Stimulated activated CD4-positive, alpha-beta T cell treated with anti-CD3 and anti-CD28 coated beads, Interleukin-1b, Interleukin-23, amount 100 ng/mL, for 48 hours (primary cell): ENCODE measurements at places on chromosomes 2 and 18.

- DNase-seq: no peak
These were observed 6.7 kb downstream of the UXS1 start for GRCh38 chr2:106187273-106187891.

- DNase-seq: no peak
These were observed 15.7 kb downstream of the SH3RF3 start for GRCh38 chr2:109144721-109145120.

- no peak for DNase-seq
These were observed 95.6 kb upstream of the NABP1 start for GRCh38 chr2:191582355-191582754.

DNA sequence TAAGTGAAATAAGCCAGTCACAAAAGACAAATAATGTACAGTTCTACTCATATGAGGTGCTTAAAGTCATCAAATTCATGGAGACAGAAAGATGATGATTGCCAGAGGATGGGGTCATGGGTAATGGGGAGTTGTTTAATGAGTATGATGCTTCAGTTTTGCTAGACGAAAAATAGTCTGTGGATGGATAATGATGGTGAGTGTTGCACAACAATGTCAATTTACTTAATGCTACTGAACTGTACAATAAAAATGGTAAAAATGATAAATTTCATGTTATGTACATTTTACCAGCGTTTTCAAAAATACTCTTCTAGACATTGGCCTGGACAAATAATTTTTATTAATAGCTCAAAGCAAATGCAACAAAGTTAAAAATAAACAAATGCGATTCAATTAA lies 118.5 kb upstream of the KYNU start:
- DNase-seq: no peak

DNA sequence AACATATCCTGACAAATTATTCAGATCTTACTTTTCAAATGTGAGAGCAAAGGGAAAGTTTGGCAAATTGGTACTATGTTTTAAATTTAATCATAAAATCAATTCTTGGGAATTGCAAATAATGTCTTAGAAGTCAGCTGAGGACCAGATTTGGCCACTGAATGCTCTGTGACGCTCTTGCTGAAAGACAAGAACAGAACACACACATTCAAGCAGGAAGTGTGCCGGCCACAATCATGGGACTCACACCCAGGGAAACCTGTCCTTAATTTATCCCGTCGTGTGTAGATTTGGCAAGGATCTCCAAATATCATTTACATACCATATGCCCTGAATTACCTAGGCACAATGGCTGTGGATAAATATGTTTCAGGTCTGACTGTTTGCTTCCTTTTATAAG lies 253.1 kb downstream of the TCF4 start:
- DNase-seq: no peak

GRCh38 chr2:133433455-133434451 lies 134.5 kb downstream of the NCKAP5 start:
- DNase-seq: no peak

GRCh38 chr2:134491022-134491421 lies 227.8 kb downstream of the TMEM163 start:
- no peak for DNase-seq

DNA sequence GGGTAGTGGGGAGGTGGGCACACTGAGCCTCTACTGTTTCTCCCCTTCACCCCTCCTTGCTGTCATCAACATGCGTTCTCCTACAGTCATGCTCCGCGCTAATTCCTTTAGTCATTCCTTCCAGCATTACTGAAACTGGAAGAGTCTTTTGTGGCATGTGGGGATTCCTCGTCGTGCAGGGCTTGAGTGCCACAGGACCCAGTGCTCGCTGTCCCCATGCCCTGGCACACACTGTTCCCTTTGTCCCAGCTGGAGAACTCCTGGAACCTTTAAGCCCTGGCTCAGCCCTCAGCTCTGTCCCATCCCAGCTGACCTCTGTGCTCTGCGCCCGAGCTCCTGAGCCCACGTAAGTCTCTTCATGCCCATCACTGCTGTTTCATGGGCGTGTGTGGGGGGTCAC lies 42.1 kb downstream of the ODC1 start:
- no peak for DNase-seq

DNA sequence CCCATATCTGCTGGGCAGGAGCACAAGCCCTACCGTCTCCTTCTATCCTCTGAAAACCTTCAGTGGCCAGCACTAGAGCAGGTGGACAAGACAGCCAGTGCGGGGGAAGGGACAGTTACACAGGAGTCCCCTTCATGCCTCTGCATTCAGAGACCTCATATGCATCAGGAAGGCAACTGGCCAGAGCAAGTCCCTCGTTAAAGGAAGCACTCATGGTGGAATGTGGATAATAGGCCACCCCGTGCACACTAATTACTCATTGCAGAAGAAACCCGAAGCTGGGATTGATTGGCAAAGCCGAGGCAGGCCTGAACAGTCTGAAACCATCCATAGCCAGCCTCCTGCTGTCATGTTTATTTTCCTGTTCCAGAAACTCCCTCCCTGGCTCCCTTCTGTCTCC lies 11.2 kb downstream of the KIAA2012 start:
- DNase-seq: no peak

- no peak for DNase-seq
These were observed 40.2 kb downstream of the TMEM177 start for GRCh38 chr2:119719261-119719627.

GRCh38 chr2:170247333-170247732 lies 69.4 kb downstream of the MYO3B start:
- no peak for DNase-seq

DNA sequence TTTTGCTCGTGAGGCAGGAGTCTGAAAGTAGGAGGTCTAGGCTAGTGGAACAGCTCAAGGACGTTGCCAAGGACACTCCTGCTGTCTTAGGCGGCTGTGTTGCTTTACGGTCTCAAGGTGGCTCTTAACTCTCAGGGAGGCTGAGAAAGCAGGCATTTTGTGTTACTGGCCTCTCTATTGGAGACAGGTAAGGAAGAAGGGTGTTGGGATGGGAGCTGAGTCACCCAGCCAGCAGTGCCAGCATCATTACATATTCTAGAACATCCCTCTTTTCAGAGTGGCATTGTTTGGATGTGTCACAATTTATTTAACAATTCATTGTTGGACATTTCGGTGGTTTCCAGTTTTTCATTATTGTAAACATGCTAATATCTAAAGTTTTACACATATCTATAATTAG lies 30.8 kb upstream of the TMEM214 start:
- DNase-seq: no peak
